Caki2 (cell line): ENCODE measurements at places on chromosomes 6 and 20. TPM values are rescaled to one million over a fixed set of nuclear protein-coding genes. Genes with fewer than 3 reads are reported as not detected.

GRCh38 chr20:36703530-36703929 lies 42.4 kb downstream of the NDRG3 start:
- DNase-seq = no peak

GRCh38 chr6:57173056-57173885 lies 1.1 kb downstream of the BAG2 start:
- peak; percentile 53 for DNase-seq

- no peak for DNase-seq
These were observed 69.8 kb downstream of the TMEM170B start for GRCh38 chr6:11607383-11607782.

- no peak for DNase-seq
These were observed 306.2 kb upstream of the ZFP64 start for GRCh38 chr20:52497731-52498130.

Gene DYNLT2
- 0.54 and 0.81 TPM in 2 replicates for total RNA-seq

Gene LST1
- total RNA-seq = not detected in 2 replicates

Gene BNIP5
- not detected in 2 replicates for total RNA-seq
